Retina (tissue), 1 donor: ENCODE measurements at places on chromosomes 3 and 15.
A peak's percentile ranks its signal among the peaks of the same experiment; 100 is the strongest.

DNA sequence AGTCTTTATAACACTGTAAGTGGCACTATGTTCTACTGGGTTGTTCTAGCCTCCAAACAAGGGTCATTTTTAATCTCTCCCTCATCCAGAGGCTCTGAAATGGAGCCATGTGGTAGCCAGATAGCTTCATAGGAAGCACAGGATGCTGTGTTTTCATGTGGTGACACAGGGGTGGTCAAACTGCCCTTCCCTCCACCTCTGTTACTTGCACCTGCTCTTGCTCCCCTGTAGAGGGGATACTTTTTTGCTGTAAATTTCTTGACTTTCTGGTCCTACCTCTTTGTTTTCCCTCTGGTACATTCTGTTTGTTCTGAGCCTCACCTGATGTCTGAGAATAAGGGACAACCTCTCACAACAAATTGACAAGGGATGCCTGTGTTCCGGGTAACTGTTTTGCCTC, 76.8 kb downstream of the EPHB1 start:
- DNase-seq: no peak

DNA sequence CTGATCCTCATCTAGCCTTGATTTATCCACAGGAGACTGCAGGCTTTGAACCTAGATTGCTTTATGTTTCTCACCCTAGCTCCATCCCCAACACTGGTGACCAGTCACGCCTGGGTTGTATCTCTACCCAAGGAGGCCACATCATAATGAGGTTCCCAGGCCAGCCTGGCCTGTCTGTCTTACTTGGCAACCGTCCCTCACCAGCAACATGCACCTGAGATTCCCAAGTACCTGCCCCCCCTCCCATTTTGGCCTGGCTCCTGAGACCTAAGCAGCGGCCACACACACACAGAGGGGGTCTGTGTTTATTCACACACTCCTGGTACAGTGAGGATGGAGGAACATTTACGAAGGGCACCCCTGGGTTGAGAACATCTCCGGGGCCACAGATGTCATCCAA, 2.4 kb downstream of the CAMK2N2 start:
- DNase-seq: no peak

DNA sequence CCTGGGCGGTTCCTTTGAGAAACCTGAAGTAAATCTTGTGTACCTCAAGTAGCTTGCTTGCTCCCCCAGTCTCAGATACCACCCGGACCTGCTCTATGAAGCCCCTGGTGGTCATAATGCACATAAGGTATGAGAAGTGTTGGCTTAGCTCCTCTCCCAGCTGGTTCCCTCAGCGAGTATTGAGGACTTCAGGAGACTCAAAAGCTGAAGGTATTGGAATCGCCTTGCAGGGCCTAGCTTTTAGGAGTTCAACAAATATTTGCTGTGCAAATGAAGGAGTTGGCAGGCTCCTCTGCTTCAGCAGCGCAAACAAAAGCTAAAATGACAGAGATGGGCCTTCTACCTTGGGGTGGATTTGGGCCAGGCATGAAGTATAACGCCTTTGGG, 1.7 kb downstream of the CMTM8 start:
- no peak for DNase-seq

- no peak for DNase-seq
Observed at GRCh38 chr3:129116482-129116946, 5.1 kb downstream of the RAB43 start.

DNA sequence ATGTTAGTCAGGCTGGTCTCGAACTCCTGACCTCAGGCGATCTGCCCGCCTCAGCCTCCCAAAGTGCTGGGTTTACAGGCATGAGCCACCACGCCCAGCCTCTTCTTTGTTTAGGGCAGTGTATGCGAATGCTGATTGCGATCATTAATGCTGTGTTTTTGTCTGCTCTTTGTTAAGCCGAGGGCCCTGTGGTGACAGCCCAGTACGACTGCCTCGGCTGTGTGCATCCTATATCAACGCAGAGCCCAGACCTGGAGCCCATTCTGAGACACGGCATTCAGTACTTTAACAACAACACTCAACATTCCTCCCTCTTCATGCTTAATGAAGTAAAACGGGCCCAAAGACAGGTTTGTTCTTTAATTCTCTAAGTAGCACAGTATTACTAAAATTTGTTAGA, 7.8 kb downstream of the KNG1 start:
- DNase-seq: no peak

- no peak for DNase-seq
Observed at GRCh38 chr3:127166501-127167065, 26.3 kb upstream of the PRR23E start.

GRCh38 chr3:57661404-57661803, 31.5 kb downstream of the DENND6A start:
- DNase-seq: no peak

DNA sequence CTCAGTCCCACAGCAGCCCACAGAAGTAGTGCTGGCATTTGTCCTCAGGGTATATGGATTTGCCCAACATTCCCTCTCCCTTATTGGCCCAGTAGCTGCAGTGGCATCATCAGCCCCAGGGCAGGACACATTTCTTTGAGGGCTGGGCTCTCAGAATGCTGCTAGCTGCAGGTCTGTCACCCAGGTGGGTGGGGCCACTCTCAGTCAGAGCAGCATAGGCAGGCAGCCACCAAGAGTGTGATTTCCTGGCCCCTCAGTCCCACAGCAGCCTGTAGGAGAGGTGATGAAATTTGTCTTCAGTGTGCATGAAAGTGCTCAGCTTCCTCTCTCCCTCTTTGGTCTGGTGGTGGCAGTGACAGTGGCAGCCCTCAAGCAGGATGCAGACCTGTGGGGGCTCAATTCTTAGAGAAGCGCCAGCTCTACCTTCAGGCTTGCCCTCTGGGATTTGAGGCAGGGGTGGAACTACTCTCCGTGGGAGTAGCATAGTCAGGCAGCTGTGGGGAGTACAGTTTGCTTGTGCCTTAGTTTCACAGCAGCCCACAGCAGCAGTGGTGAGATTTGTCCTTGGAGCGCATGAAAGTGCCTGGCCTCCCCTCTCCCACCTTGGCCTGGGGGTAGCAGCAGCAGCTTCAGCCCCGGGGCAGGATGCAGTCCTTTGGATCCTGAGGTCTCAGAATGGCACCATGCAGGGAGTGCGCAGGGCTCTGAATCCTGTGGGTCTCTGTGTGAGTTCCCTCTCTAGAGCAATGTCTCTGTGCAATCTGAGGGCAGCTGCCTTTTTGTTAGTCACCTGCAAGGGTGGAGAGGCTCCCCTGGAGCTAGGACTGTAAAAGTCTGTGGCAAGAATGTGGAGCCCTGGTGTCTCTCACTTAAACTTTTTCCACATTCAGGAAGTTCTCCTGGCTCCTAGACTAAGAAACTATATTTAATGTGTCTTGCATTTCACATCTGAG, 1229.1 kb downstream of the ROBO2 start:
- DNase-seq: no peak

- no peak for DNase-seq
Observed at GRCh38 chr3:12955651-12956315, 114.4 kb upstream of the RPL32 start.

DNA sequence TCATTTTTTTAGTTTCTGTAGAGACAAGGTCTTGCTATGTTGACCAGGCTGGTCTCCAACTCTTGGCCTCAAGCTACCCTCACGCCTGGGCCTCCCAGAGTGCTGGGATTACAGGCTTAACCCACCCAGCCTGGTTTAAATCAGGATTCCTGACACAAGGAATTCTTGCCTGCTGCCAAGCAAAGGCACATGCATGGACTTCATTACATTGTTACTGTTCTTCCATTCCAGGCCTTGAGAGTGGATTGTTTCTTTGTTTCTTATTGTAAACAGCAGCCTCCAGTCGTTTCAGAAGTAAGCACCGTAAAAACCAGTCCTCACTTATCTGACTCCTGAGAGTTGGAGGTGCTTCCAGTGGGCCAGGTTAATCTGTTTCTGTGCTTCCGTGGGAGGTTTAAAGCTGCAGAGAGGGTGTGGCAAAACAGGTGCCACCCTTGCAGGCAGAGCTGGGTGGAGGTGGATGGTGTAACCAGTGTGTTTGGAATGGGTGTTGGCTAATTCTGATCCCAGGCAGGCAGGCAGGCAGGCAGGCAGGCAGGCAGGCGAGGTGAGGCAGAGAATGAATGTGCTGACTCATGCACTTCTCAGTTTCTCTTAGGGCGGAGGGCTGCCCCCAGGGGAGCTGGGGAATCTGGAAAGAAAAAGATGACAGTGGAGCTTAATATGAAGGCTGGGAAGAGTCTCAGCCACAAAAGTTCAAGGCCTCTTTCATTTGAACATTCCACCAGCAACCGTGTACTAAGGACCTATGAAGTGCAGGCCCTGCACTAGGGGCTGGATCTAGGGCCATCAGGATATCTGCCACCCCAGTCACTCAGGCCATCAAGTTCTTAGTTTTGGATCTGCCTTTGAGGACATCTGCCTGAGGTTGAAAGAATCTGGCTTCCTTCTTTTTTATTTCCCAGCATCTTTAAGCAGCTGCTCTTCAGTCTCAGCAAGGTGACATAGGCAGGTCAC, 37.0 kb upstream of the CDCP1 start:
- DNase-seq: no peak

DNA sequence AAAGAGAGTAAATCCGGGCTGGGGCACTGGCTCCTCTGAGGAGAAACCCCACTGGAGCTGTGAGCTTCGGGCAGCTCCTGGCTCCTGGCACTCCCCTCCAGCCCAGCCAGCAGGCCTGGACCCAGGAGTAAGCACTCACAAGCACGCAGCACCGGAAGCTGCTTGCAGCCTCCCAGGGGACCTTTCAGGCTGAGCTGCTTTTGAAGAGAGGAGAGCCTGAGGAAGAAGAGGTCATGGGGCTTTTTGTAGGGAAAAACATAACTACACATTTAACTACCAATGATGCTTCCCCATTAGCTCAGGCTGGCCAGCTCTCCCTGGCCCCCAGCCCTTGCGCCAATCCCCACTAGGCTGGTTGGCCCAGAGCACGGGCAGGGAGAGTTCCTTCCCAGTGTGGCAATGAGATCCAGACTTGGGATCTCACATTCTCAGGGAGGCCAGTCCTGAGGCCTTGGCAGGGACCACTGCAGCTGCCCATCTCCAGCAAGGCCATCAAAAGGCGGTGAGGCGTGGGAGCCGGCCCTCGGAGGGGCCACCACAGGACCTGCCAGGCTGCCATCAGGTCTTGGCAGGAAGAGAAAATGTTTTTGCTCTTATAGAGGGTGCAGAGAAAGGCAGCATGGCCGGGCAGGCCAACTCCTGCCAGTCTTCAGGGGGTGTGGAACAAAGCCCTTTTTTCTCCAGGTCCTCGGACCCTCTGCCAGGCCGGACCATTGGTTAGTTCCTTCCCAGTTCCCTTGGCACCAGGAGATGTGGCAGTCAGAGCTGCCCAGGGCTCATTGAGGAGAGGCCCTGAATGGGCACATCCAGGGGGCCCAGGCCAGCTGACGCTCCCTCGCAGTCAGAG, 41.5 kb upstream of the MFGE8 start:
- peak; percentile 34 for DNase-seq

GRCh38 chr3:115062412-115062956, 84.6 kb downstream of the ZBTB20 start:
- DNase-seq: no peak

- no peak for DNase-seq
Observed at GRCh38 chr3:111582120-111582474, 13.0 kb downstream of the ZBED2 start.

DNA sequence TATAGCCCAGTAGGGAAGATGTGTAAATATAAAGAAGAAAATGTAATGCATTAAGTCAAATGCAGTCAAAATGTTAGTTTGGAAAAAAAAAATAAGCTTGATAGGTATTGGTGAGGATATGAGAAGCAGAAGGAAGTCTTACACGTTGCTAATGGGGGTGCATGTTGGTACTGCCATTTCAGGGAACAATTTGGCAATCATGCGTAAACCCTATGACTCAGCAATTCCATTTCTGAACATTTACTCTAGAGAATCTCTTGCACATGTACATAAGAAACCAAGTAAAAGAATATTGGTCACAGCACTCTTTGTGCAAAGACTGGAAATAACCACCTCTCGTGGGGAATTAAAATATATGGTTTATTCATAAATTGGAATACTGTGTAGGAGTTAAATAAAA, 35.5 kb upstream of the TIMP4 start:
- DNase-seq: peak; percentile 31

DNA sequence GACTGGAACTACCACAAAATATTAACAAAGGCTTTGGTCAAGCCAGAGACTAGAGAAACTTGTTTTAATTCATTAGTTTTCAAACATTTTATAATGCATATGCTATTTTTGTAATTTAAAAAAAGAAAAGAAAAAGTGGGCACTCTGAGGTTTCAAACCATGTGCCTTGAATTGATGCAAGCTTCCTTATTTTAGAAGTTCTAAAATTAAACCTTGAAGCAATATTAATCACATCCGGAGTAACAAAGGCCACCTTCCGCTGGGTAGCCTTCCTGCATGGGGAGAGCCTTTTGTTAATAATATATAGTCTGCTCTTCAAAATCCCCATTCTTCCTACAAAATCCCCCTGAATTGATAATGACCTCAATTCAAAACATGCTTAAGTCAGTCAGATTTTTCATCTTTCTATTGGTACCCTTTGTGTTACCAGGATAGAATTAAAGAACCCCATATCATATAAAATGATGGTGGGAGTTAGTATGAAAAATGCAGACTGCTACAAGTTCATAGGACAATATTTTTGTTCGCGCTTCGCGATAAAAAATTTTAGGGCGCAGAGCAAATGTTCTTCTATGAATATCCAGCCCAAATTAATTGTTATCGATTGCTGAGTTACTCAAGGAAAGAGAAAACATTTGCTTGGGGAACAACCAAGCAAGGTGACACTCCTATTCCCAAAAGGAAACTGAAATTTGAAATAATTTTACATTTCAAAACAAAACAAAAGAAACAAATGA, 30.6 kb downstream of the LDHAL6B start:
- DNase-seq: no peak

- DNase-seq: no peak
Observed at GRCh38 chr3:10442151-10442795, 63.1 kb downstream of the ATP2B2 start.

- DNase-seq: no peak
Observed at GRCh38 chr3:143901105-143901504, 52.8 kb upstream of the SLC9A9 start.
